ENCODE measurements at places on chromosomes 7 and 10.

DNA sequence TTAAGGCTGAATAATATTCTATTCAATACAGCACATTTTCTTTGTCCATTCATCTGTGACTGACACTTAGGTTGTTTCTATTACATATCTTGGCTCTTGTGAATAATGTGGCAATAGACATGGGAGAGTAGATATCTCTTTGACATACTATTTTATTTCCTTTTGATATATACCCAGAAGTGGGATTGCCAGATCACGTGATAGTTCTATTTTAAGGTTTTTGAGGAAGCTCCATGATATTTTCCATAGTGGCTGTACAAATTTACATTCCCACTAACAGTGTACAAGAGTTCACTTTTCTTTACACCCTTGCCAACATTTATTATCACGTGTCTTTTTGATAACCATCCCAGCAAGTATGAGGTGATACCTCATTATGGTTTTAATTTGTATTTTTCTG is 1114.7 kb downstream of the CNTNAP2 start:
- DNase-seq: no peak

- DNase-seq: no peak
Measured at GRCh38 chr10:74750848-74751274, 75.5 kb upstream of the KAT6B start.

GRCh38 chr7:123096976-123097375 is 101.5 kb upstream of the TAS2R16 start:
- peak; percentile 19 for DNase-seq

GRCh38 chr7:22550514-22551030 is 50.6 kb upstream of the STEAP1B start:
- DNase-seq: no peak

DNA sequence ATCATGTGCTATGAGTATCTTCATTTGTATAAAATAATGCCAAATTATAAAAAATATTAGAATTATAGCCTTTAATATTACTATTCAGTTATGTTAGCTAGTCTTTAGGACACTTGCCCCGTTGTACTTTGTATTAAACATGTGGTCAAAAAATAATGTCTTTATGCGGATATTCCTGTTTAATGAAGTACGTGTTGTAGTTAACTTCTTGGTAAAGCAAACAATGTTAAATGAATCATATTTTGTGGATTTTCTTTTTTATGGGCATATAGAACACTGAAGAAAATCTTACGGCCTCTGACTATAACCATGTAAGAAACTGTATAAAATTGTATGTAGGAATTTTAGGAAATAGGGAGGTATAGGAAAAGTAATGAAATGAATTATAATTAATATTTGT is 14.3 kb downstream of the GLCCI1 start:
- no peak for DNase-seq

DNA sequence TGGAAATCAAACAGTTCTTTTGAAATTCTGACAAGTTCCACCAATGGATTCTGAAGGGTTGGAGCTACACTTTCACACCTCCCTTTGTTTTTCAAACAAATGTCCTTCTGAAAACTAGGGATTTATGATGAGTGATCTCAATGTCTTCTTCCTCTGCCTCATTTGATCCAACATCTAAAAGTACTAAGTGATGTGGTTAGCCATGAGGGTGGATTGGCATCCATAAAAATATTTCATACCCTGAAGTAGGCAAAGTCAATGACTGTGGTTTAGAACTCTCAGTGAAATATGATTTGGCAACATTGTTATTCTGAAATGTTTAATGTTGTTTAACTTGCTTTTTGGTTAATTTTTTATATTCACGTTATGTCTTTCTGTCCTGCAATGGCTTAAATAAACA is 136.9 kb downstream of the MBL2 start:
- DNase-seq: no peak
